ENCODE measurements at places on chromosomes 16 and 17.
A peak's percentile ranks its signal among the peaks of the same experiment; 100 is the strongest.

GRCh38 chr16:55453909-55454308 is 25.1 kb upstream of the MMP2 start:
- no peak for DNase-seq

DNA sequence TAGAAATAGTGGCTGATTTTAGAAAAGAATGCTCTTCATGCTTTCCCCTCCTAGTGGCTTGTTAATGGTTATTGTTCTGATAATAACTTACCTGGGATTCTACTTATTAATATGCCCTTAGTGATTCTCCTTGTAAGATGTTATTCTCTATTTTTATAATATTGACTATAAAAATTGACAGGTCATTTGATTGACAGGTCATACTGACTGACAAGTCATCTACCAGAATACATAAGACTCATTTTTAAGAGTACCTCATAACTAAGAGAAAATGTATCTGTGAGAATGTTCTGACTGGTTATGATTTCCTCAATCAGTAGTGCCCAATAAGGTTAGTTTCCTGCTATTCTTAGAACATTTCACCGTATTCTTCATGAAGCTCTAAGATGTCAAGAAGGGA is 8.6 kb upstream of the COX10 start:
- DNase-seq: no peak

- no peak for DNase-seq
These were observed 86.5 kb downstream of the MAP2K6 start for GRCh38 chr17:69500911-69501429.

DNA sequence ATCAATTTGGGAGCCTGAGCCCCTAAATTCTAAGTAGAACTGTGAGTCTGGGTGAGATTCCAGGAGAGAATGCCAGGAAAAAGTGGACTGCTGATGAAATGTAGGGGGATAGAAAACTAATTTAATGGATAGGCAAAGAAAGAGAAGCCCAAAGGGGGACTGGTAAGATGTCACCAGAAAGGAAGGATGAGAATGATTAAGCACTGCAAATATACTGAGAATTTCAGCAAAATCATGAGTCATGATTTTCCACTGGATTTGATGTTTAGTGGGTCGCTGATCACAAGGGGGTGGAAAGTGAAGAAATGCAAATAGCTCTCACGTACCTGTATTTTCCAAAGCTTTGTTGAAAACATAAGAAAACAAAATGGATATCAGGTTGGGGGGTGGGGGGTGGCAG is 201.8 kb downstream of the SLC39A11 start:
- DNase-seq: no peak

DNA sequence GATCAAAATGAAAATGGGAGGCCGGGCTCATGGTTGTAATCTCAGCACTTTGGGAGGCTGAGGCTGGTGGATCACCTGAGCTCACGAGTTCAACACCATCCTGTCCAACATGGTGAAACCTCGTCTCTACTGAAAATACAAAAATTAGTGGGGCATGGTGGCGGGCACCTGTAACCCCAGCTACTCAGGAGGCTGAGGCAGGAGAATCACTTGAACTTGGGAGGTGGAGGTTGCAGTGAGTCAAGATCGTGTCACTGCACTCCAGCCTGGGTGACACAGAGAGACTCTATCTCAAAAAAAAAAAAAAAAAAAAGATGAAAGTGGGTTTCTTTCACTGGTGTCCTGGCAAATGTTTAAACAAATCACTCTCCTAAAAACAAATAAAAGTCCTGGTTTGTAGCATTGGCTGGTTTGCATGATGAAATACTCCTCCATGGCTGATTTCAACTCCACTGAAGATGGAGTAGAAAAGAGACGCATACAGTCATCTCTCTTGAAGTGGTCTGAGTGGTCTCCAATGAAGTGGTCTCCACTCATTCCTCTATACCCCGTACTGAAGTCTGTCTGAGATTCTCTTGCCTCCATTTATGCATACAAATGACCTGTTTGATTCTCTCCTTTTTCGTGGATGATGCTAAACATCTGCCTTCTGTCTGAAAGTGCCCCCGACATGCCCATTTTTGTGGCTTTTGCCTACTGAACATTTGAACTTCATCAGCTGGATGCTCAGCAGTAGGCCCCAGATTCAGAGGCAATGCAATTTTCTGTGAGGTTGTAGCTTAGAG is 153.0 kb upstream of the FAM20A start:
- DNase-seq: no peak

- DNase-seq: peak; percentile 53
These were observed 229.9 kb upstream of the CIBAR2 start for GRCh38 chr16:85341972-85342695.

- DNase-seq: peak; percentile 39
These were observed 24.8 kb upstream of the MAP3K14 start for GRCh38 chr17:45341533-45342158.

DNA sequence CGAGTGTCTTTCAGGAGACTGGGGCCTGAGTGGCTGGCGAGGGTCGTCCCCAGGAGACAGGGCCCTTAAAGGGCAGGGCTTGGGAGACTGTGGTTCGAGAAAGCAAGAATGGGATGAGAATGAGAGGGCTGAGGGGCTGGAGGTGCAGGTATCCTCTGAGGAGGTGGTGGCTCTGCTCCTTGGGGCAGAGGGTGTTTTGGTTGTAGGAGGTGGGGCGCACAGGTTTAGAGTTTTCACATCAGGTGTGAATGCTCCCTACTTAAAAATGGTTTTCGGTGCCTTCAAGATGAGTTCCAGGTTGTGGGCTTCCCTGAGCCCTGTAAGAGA is 430 bp downstream of the BCAS3 start:
- DNase-seq: no peak

DNA sequence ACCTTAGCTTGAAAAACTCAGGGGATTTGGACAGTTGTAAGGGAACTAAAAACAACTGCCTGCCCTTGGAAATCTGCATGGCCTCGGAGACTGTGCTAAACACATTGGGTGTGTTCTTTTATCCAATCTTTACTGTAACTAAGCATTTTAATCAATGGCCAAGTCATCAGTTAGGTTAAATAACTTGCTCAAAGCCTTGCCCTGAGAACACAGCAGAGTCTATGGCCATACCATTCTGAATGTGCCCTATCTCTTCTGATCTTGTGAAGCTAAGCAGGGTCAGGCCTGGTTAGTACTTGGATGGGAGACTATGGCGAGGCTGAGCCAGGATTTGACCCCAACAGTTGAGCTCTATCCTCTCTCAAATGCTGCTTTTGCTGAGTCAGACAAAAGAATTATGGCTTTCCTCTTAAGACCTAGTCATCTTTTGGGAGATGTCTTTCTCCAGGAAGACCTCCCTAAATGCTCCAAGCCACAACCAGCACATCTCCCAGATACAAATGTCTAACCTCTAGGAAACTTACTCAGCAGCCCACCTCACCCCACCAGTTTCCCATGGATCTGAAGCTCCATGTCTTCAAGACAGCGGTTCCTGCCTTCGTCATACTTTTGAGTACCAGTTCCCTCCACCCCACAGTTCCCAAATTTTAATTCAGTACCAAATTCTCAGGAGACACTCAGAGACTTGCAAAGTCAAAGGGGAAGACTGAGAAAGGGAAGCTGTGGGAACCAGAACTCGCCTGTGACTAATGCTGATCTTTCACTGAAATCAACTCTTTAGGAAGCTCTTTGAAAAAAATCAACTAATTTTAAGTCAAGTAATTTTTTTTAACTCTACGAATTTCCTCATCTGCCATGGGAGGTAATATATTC is 336.1 kb downstream of the MAF start:
- no peak for DNase-seq

DNA sequence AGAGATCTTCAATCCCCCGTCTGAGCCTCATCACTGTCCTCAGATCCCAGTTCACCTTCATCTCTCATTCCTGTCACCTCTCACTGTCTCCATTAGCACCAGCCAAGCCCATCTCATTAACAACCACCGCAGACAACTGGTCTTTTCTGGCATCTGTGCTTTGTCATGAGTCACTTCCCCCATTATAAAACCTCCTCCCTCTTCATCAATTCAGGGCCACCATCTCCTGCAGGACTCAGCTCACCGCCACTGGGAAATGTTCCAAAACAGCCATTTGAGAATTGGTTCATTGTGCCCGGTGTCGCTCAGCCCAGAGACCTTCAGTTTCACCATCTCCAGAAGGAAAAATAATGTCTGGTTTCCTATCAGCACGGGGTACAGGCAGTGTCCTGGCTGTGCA is 56.9 kb upstream of the TEKT3 start:
- no peak for DNase-seq

Data from NCI-H1417 (cell line).